Hair follicular keratinocyte (primary cell): ENCODE measurements at places on chromosomes 5 and 9. TPM values are rescaled to one million over a fixed set of nuclear protein-coding genes. Genes with fewer than 3 reads are reported as not detected.

Gene CDX1
- not detected in 2 replicates for total RNA-seq

Gene SLC25A48
- total RNA-seq, result not detected in 2 replicates

Gene C5orf22
- 22.6 and 25.5 TPM in 2 replicates for total RNA-seq

Gene CCDC107
- total RNA-seq, result 17.2 and 18.8 TPM in 2 replicates

Gene S1PR3
- total RNA-seq, result 3.0 and 5.7 TPM in 2 replicates

Gene SHISAL2B
- not detected in 2 replicates for total RNA-seq

Gene CTNND2
- total RNA-seq, result under 0.01 TPM in 1 of 2 replicates, not detected in the other

Gene AJM1
- total RNA-seq, result 0.87 and 2.0 TPM in 2 replicates

Gene SHOC1
- total RNA-seq, result 0.04 TPM in 1 of 2 replicates, not detected in the other

Gene NUTM2G
- total RNA-seq, result not detected in 2 replicates

Gene DMGDH
- not detected in 2 replicates for total RNA-seq
